Caco-2 (cell line): ENCODE measurements at places on chromosomes 11 and 22.

GRCh38 chr11:119936426-119936825, 201.5 kb downstream of the TRIM29 start:
- no peak for DNase-seq

- no peak for DNase-seq
Measured at GRCh38 chr22:46437671-46438440, 99.6 kb downstream of the CELSR1 start.

GRCh38 chr22:44497218-44497904, 672 bp downstream of the RTL6 start:
- DNase-seq, result no peak

DNA sequence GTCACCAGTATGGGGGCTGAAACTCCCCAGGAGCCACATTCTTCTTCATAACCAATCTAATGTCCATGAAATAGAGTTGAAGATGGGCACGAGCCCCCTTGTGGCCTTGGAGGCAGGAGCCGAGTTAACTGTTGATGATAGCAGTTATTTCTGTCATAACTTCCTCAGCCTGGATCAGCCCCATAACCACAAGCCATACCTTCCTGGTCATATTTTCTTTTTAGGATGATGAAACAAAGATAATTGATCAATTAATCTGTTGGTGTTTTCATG, 65.0 kb upstream of the TTC12 start:
- DNase-seq, result peak; percentile 25

DNA sequence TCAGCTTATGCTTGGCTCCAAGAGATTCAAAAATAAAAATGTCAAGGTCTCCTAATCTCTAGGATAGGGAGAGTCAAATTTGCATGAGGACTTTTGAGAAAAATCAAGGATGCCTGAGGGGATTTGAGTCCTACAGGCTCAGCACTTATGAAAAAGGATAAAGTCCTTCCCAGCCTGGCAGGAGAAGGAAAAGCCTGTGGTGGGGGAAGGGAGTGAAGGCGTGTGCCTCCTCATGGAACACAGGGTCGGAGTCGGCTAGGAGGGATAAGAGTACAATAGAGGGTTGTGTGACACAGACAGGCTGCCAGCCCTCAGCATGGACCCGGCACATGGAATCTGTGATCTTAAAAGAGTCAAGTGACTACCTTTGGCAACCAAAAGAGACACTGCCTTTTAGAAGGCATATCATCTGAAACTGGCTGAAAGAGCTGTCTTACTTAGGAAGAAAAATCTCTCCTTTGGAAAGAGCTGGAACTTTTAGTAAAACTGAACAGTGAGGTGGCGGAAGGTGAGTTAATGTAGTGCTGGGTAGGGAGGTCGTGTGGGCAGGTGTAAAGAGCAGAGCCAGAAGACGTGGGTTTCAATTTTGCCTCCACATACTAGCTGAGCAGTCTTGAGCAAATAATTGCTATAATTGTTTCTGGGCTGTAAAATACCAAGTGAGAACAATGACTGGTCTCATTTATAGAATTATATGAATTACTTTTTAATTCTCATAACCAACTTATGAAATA, 58.8 kb upstream of the RDX start:
- DNase-seq, result peak; percentile 37

GRCh38 chr11:86814775-86815174, 14.4 kb downstream of the PRSS23 start:
- no peak for DNase-seq

DNA sequence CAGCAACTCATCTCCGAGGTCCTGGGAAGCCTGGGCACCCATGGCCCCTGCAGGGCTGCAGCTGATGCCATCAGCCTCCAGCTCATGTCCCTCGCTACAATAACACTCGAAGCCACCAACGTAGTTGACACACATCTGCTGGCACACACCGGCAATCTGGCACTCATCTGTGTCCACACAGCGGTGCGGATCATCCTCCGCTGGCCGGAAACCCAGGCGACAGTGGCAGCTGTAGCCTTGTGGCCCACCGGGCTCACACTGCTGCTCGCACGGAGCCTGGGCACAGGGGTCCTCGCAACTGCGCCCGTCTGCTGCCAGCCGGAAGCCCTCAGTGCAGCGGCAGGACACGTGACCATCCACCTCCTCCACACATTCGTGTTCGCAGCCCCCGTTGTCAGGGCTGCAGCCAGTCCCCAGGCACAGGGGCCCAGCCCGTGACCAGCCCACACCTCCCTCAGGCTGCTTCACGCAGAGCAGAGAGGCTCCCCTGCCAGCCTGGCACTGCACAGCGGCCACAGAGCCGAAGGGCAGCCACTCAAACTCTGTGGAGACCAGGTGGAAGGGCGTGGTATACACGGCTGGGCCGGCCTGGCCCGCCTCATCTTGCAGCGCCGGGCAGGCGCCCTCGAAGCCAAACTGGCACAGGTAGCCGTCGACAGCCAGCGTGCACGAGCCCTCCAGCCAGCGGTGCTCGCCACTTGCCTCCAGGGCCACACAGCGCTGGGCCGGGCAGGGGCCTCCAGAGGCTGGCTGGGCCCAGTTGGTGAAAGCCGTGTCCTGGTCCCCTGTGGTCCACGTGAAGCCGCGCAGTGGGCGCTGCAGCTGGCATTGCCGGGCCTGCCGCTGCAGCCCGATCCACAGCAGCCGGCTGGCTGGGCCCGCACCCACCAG, 678 bp downstream of the CD248 start:
- DNase-seq, result no peak

DNA sequence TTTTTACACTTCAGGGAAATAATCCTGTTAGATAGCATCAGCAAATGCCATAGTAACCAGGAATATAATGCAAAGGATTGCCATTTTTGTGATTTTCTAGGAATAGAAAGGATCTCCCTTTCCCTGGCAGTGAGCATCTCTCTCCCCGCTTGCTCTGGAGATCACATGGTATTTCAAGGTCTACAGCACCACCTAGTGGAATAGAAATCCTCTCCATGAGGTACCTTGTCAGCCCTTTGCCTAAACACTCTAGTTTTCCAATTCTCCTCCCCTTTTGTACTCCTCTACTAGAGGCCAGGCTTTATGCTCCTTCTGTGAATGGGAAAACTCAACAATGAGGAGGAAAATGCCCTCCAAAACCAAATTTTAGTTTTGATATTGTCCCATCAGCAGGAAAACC, 78.4 kb downstream of the XRRA1 start:
- no peak for DNase-seq

DNA sequence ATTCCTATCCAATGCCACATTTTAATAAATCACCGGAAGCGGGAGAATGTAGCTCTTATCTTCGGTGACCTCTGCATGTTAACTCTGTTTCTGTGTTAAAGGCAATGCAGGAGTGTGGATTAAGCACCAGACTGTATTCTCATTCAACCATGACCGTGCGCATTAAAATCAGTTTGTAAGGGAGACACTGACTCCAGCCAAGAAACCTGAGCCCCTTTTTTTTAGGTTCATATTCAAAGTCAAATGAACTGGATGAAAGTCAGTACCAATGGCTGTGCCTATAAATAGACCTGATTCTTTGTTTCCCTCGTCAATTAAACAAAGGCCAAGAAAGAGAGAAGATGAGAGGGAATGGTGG, 32.2 kb downstream of the C11orf91 start:
- DNase-seq, result no peak
